ENCODE measurements at places on chromosomes 3 and 15.
A peak's percentile ranks its signal among the peaks of the same experiment; 100 is the strongest.

- no peak for DNase-seq
These were observed 246.1 kb downstream of the TBL1XR1 start for GRCh38 chr3:176951144-176951543.

GRCh38 chr3:134928392-134928791 lies 133.3 kb downstream of the EPHB1 start:
- no peak for DNase-seq

DNA sequence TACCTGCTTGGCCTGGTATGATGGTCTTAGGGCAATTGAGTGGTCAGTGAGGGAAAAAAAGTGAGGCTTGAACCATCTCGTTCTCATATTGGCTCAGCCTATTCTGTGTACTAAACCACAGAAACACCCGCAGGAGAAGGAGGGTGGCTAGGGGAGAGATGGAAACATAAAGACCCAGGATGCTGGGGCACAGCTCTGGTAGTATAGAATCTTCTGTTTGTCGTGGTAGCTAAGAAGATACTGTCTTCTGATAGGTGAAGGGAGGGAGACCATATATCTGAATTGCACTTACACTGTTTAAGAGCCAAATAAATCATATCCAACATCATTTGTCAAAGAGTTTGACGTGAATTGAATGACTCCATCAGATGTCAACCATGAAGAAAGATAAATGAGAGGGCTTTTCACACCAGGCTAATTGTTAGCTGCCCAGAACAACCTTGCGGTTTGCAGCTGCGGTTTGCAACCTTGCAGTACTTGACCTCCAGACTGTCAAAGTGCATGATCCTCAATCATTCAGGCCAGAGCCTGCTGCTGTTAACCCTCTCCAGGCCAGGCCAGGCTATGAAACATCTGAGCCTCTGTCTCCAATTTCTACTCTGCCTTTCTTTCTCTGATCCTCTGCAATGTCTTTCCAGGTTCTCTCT lies 40.9 kb upstream of the PIK3R4 start:
- DNase-seq = no peak

- DNase-seq = peak; percentile 33
These were observed 654 bp downstream of the RUBCN start for GRCh38 chr3:197736010-197736490.

- no peak for DNase-seq
These were observed 521.4 kb downstream of the ZNF385D start for GRCh38 chr3:21229426-21230135.

- no peak for DNase-seq
These were observed 90.2 kb downstream of the GHSR start for GRCh38 chr3:172357850-172358754.

GRCh38 chr3:48784426-48785120 lies 63.1 kb downstream of the PRKAR2A start:
- DNase-seq = no peak

DNA sequence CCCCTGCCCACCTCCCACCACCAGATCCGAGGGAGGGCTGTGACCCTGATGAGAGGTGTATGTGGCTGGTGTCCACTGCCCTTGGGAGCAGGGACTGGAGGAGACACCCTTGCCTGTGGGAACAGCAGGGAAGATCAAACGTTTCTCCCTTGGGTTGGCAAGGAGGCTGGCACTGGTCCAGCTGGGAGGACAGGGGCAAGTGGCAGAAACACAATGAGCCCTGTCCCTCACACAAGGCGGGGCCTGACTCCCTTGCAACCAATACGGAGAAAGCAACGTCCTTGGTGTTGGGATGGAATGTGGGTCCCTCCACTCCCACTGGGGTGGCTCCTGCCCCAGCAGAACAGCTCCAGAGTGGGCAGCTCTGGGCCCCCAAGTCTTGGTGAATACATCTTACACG lies 5.2 kb downstream of the HYAL2 start:
- no peak for DNase-seq

DNA sequence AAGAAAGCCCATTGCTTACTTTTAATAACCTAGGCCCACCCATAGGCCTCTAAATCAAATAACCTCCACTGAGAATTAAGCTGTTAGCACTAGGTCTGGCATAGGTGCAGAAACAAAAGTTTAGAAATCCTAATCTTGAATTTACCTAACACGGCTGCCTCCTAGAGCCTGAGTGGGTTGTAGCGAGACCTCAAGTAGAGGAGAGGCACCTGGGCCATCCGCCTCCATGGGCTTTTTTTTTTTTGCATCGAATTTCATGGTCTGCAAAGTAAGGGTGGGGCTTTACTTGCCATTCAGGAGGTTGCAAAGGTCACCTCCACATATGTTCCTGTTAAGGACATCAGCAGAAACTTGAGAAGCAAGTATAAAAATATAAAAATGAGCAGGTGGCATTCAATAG lies 6.6 kb upstream of the TPM1 start:
- no peak for DNase-seq

DNA sequence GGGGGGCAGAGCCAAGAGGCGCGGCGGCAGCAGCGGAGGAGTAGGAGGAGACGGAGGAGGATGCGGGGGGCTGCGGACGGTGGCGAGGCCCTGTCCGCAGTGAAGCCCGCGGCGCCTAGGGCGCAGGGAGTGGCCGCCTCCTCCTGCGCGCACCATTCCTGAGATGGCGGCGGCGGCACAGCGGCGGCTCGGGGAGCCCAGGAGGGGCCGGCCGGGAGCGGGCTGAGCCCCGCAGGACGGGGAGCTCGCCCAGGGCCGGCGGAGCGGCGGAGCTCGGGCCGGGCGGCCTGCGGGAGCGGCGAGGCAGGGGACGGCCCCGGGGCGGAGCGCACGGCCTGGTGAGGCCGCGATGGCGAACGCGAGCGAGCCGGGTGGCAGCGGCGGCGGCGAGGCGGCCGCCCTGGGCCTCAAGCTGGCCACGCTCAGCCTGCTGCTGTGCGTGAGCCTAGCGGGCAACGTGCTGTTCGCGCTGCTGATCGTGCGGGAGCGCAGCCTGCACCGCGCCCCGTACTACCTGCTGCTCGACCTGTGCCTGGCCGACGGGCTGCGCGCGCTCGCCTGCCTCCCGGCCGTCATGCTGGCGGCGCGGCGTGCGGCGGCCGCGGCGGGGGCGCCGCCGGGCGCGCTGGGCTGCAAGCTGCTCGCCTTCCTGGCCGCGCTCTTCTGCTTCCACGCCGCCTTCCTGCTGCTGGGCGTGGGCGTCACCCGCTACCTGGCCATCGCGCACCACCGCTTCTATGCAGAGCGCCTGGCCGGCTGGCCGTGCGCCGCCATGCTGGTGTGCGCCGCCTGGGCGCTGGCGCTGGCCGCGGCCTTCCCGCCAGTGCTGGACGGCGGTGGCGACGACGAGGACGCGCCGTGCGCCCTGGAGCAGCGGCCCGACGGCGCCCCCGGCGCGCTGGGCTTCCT lies at the start of gene GPR27:
GPR27 (plus strand) TSS at position 155 of the 909 bp plus-strand sequence; CDS start at position 350, 195 bp downstream.
- DNase-seq = no peak

DNA sequence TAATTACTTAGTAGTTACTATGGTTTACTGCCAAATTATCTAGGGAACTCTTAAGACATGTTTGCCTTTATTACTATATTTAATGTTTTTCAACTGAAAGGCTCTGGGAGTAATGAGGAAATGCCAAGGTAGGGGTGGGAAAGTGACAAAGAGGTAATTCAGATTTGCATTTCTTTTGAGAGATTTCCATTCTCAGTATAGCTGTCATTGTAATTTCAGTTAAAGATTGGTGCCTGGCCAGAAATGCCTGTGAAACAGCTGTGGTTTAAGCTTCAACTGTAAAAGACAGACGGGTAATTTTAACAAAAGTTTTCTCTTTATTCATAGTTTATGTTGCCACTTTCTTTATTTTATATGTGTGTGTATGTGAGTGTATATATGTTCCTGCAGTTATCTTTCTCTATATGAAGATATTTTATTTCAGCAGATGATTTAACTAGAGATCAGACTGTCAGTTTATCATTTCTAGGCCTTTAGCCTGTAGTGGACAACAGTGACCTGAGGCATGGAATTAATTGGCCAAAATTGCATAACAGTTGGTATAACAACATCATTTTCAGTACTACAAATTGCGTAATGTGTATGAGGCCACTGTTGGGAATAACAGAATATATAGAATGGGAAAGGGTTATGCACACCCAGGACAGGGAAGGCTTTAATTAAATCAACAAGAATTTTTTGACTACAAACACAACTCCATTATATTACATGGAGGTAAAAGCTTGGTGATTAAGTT lies 119.0 kb downstream of the BBX start:
- DNase-seq = no peak

GRCh38 chr3:140114789-140115080 lies 179.8 kb downstream of the CLSTN2 start:
- DNase-seq = no peak

DNA sequence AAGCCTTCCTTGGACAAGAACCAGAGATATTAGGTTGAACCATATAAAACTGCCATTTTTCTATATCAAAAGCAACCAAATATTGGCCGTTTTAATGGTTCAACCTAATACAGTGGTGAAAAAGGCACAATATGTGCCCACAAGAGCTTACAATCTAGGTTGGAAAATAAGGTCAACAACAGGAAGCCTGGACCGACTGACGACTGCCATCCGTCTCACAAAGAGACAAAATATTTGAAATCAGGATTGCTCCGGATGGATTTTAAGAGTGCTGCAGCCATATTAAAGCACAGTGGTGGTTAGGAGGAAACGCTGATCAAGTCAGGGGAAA lies 1.4 kb downstream of the AHSG start:
- DNase-seq = no peak

DNA sequence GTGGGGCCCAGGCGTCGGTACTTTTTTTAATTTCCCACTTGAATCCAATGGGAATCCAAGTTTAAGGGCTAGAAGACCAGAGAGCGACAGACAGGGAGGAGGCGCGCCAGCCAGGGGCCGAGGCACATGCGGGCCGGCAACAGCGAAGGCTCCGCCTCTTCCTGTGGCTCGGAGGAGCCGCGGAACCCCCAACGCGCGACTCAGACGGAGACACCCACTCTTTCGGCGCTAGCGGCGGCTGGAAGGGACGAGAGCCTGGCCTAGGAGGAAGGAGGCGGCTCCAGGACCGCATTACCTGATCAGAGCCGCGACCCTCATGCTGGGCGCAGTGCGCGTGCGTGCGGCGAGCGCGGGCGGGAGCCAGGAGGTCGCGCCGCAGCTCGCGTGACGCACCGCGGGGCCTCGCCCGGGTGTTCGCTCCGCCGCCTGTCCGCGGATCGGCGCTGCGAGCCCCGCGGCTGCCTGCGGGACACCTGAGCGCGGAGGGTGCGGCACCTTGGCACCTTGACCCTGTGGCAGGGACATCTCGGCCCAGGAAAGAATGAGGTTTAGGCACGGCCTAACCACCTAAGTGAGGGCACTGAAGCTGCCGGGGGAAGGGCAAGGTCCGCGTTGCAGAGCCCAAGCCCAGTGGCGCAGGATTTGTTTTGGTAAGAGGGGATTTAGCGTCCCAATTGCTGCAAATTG lies at the start of gene DPH6:
DPH6 (minus strand) TSS at position 342 of the 687 bp plus-strand sequence; CDS start at position 318, 24 bp downstream.
- peak; percentile 96 for DNase-seq

DNA sequence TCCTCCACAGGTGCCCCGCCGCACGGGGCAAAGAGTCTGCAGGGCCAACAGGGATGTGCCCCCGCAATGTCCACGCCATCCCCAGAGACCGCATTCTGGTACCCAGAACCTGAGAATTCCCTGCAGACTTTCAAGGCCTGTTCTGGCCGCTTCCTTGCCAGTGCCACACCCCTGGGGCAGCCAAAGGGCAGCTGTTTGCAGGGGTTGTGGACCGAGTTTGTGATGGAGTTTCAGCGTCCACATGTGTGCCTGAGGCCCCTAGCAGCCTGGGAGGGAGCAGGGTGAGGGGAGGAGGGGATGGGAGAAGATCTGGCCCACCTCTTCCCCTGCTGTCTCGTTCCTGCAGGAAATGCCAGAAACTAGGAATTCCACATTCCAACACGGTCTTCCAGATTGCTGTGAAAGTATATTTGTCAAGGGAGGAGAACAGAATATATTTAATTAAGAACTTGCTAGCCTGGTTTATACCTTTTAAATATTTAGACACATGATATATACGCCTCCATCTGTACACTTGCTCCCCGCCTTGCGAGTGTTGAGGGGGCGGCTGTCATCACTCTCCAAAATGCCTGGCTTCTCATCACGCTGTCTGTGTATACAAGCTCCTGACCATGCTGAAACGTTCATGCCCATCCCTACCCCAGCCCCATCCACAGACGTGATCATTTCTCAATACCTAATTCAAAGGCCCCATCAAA lies 31.1 kb upstream of the RASA2 start:
- DNase-seq = no peak

DNA sequence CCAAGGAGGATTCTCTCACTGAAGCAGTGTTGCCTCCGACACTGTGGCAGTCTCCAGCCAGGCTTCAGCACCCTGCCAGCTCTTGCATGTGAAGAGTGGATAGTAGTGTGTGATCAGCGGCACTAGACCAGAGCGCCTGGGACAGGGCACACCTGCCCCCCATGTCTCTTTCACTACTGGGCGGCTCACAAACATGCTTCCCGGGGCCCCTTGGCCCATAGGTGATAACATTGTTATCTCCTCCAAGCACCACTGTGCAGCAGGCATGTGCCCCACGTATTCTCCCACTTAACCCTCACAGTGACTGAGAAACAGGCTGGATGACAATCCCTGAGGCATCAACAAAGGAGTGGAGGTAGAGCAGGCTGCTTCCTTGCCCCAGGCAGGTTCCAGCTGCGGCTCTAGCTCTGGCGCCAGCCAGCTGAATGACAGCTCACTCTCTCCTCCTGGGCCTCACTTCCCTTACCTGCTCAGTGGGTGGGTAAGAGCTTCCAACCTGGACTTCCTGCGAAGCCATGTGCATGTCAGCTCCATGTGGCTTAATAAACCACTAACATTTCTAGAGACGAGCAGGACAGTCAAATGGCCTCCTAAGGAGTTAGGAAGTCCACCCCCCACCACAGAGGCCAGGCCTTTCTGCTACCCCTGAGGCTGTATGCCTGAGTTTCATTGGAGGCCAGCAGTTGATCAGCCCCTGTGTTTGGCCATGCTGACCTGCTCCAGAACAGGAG lies 37.8 kb downstream of the KLF13 start:
- no peak for DNase-seq

DNA sequence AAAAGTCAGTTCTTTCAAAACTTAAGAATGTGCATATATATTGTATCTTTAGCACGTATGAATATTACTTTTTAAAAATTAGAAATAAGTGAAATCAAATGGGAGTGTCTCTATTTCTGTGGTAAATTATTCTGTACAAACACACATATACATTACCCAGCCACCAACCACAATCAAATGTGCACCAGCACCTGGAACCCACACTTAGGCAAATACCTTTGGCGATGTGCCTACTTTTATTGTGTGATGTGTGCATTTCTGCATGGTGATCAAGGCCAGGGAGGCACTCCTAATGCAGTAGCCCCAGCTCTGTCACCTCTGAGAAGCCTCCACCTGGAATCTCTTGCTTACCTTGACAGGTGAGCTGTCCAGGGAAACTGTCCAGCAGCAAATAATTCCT lies 76.9 kb downstream of the PIK3R4 start:
- no peak for DNase-seq

Measured in naive thymus-derived CD8-positive, alpha-beta T cell (primary cell).